ENCODE measurements at places on chromosomes 16 and 17. TPM values are rescaled to one million over a fixed set of nuclear protein-coding genes. Genes with fewer than 3 reads are reported as not detected.

DNA sequence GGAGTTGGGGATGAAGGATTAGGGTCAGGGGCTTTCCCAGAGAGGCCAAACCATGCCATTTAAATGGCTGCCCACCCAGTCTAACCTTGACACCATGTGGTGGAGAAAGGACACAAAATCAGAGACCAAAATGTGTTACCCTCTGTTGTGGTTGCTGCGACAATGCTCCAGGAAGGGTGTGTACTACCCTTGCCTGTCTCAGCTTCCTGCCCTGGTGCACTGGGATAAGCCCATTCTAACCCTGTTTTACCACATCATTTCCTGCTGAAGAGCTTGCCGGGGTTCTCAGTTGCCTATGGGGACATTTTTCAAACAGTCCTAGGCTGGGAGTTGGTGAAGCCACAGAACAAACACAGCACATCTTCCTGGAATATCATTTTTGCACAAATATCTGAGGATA lies 4.9 kb downstream of the OR4D1 start:
- no peak for DNase-seq
- no peak overlapping the region for H3K4me3 ChIP-seq
- no peak overlapping the region for H3K27ac ChIP-seq
- H3K4me1 ChIP-seq = no peaks in the 10 kb centered on the region

Gene TAT
- not detected for total RNA-seq

Gene MMP28
- 2.4 TPM for total RNA-seq

GRCh38 chr17:19248151-19248927 lies 11.2 kb downstream of the EPN2 start:
- peak overlapping the region; percentile 76 for H3K27ac ChIP-seq
- H3K27me3 ChIP-seq = no peaks in the 10 kb centered on the region
- H3K4me1 ChIP-seq = peaks cover 29% of the 10 kb centered on the region
- H3K36me3 ChIP-seq = peaks cover 15% of the 10 kb centered on the region
- peak overlapping the region; percentile 31 for H3K4me3 ChIP-seq
- peak; percentile 80 for DNase-seq

- H3K36me3 ChIP-seq = no peaks in the 10 kb centered on the region
- DNase-seq = no peak
- H3K27ac ChIP-seq = no peak overlapping the region
- H3K4me1 ChIP-seq = no peaks in the 10 kb centered on the region
- 0 out of 2 replicates have a peak, but pooled peaks cover 4% of the 10 kb centered on the region for H3K27me3 ChIP-seq
- H3K4me3 ChIP-seq = no peak overlapping the region
Measured at GRCh38 chr16:78034530-78034929, 12.2 kb downstream of the CLEC3A start.

DNA sequence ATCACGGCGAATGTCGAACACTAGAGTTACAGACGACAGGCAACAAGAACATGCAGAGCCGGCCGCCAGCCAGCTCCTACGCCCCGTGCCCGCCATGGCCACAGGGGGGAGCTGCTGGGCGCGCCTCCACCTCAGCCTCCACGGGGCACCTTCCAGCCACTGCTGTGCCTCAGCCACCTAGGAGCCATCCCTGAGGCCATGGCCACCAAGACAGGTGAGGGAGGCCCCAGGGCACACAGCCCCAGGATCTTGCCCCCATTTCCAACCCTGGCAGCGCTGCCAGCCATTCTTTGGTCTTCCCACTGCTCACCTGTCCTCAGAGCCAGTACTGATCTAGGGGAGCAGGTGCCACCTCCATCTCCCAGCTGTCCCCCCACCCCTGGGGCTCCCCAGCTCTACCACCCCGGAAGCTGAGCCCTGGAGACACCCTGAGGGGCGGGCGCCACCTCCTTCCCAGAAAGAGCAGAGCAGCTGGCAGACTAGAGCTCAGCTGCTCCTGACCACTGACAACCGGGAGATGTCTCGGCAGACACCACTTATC lies 11.8 kb downstream of the GNPTG start:
- 0 out of 2 replicates have a peak, but pooled peaks cover under 1% of the 10 kb centered on the region for H3K4me1 ChIP-seq
- no peak overlapping the region for H3K27ac ChIP-seq
- no peaks in the 10 kb centered on the region for H3K27me3 ChIP-seq
- H3K36me3 ChIP-seq = peaks cover 18% of the 10 kb centered on the region
- H3K4me3 ChIP-seq = no peak overlapping the region
- DNase-seq = peak; percentile 46

Gene TMED6
- not detected for total RNA-seq

DNA sequence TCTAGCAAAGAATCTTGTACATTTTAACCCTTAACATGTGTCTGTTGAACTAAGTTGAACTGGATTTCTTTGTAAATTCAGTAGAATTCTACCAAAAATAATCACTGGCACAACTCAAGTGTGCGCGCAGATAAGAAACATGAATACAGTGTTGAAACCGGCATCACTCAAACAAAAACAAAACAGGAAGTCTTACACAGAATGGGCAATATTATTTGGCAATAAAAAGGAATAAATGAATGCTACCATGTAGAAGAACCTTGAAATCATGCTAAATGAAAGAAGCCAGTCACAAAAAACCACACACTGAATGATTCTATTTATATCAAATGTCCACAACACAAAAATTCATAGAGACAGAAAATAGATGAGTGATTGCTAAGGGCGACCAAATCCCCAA lies 102.9 kb upstream of the ZFHX3 start:
- H3K4me3 ChIP-seq = no peak overlapping the region
- no peaks in the 10 kb centered on the region for H3K36me3 ChIP-seq
- DNase-seq = no peak
- no peaks in the 10 kb centered on the region for H3K4me1 ChIP-seq
- no peak overlapping the region for H3K27ac ChIP-seq

GRCh38 chr17:63698886-63699637 lies 863 bp downstream of the LIMD2 start:
- peaks cover 7% of the 10 kb centered on the region for H3K4me1 ChIP-seq
- peak; percentile 25 for DNase-seq
- H3K27me3 ChIP-seq = no peaks in the 10 kb centered on the region
- H3K27ac ChIP-seq = no peak overlapping the region
- peak overlapping the region; percentile 75 for H3K4me3 ChIP-seq
